ENCODE measurements at places on chromosomes 11 and 22.

DNA sequence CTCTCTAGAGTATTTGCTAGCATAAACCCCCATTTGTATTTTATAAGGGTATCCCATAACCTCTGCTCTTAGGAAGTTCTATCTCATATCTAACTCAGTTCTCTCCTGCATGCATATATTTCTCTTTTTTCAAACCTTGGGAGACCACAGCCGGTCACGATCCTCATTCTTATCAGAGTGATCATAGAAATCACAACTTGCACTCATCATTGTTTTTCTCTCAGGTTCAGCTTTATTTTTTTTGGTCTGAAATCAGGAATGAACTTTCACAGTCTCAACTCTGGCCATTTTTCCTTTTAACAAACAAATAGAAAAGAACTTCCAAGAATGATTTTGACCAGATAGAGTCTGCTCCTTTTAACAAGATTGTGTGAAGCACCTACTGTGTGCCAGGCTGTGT is 98.6 kb upstream of the BLID start:
- DNase-seq = no peak

- DNase-seq = no peak
Observed at GRCh38 chr11:117410861-117411710, 83.4 kb downstream of the CEP164 start.

- no peak for DNase-seq
Observed at GRCh38 chr11:86523738-86524619, 148.4 kb downstream of the ME3 start.

GRCh38 chr11:868802-869201 is 26.1 kb downstream of the TSPAN4 start:
- DNase-seq = no peak

DNA sequence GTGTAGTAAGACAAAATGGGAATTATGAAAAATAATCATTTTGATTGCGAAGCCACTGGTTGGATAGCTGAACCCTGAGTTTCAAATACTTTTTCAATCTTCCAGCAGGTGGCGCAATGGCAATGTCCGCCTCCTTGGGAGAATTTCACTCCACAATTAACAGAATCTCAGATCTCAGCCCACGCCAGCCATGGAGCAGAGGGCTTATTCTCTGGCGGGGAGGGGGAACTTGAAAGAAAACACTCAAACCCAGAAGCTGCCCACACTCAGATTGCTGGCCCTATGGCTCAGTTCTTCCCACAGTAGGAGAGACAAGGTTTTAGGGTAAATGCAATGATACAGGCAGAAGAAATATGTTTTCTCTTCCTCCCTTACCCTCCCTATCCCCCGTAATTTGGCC is 38.7 kb upstream of the RCN1 start:
- DNase-seq = no peak

- DNase-seq = no peak
Observed at GRCh38 chr11:65560555-65561418, 2.6 kb upstream of the LTBP3 start.

DNA sequence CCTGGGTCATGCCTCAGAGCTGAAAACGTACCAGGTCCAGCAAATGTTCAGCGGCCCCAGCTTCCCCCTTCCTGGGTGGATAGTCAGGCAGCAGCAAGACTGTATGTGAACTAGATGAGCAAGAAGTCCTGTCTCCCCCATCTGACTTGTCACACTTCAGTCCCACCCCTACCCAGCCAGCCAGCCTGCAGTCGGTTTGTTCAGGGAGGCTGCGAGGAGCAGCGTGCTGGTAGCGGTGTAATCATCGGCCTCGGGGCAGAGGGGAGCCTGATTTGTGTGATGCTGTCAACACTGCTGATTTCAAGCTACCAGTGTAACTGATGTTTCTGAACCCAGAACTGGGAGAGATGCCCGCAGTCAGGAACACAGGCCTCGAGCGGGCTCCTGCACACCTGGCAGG is 9.6 kb downstream of the TMEM258 start:
- no peak for DNase-seq

DNA sequence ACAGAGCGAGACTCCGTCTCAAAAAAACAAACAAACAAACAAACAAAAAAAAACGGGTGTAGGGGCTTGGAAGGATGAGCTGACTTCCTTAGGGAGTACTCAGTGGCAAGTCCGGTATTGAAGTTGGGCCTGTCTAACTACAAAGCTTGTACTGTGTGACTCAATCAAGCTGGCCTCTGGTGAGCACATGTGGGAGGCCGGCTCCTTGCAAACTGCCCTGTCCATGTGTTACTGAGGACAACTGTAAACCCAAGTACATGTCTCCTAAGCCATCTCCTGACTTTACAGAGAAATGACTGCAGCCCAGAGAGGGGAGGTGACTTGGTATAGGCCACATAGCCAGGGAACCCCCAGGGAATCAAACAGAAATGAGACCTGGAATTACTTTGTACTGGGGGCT is 11.6 kb downstream of the RIBC2 start:
- DNase-seq = no peak

GRCh38 chr11:121452609-121453150 is at the start of gene SORL1-AS1:
TSS of gene SORL1-AS1 (minus strand) at chr11:121452967.
- no peak for DNase-seq

DNA sequence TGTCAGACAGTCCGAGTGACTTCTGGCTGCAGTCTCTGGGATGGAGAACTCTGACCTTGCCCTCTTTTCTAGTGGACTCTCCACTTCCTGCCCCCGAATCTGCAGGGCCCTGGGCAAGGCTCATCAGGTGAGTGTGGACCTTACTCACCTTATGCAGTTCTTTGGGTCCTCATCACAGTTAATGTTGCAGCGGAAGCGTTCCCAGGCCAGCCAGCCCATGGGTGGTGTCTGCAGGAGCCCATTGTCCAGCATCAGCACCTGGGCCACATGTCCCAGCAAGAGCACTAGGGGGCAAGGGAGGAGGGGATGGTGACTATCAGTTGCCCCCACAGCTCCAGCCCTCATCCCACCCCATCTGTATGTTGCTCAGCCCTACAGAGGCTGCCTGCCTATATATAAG is 2.3 kb downstream of the NAGA start:
- no peak for DNase-seq

DNA sequence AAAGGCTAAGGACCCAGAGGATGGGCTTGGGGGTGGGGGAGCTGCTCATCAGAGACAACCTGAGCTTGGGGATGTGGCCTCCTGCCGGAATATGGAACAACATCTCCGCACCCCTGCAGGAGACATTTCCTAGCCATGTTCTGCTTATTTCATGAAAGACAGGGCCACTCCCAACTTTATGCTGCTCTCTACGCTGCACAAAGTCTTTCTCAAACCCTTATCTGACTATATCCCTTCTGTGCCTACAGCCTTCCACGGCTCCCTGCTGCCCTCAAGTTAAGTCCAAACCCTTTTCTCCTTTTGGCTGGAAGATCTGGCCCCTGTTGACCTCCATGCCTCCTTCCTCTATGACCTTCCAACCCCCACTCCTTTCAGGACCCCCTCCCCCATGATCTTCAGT is 562.0 kb downstream of the MN1 start:
- DNase-seq = no peak

GRCh38 chr11:134022748-134023147 is 46.1 kb upstream of the JAM3 start:
- DNase-seq = no peak

DNA sequence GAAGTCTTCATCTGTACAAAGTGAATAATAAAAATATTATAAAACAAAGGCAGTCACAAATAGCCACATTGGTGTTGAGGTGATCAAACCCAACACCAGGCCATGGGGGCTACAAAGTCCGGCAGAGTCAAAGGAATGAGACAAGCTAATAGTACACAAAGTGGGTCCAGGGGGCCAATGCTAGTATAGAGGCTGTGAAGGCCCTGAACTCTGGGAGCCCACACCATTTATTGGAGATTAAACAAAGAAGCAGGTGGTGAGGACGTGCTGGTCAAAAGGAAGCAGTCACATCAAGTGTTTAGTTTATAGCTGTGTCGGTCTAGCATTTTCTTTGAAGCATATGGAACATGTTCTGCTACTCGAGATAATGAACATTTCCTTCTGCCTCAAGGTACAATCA is 58.6 kb upstream of the CCT8L2 start:
- no peak for DNase-seq
